ENCODE measurements at places on chromosomes 2 and 18.

DNA sequence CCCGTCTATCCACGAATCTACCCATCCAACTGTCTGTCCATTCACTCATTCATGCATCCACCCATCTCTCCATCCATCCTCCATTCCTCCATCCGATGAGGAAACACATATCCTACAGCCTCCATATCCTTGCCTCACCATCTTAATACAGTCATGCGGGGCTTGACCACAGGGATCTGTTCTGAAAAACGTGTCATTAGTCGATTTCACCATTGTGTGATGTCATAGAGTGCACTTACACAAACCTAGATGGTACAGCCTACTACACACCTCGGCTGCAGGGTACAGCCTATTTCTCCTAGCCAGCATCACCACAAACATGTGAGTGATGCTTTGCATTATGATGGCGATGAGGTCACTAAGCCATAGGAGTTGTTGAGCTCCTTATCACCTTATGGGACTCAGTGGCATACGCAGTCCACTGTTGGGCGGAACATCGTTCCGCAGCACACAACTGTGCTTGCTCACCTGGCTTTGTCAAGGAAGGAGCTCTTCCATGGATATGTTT lies 1.9 kb upstream of the NT5DC4 start:
- no peak for DNase-seq

DNA sequence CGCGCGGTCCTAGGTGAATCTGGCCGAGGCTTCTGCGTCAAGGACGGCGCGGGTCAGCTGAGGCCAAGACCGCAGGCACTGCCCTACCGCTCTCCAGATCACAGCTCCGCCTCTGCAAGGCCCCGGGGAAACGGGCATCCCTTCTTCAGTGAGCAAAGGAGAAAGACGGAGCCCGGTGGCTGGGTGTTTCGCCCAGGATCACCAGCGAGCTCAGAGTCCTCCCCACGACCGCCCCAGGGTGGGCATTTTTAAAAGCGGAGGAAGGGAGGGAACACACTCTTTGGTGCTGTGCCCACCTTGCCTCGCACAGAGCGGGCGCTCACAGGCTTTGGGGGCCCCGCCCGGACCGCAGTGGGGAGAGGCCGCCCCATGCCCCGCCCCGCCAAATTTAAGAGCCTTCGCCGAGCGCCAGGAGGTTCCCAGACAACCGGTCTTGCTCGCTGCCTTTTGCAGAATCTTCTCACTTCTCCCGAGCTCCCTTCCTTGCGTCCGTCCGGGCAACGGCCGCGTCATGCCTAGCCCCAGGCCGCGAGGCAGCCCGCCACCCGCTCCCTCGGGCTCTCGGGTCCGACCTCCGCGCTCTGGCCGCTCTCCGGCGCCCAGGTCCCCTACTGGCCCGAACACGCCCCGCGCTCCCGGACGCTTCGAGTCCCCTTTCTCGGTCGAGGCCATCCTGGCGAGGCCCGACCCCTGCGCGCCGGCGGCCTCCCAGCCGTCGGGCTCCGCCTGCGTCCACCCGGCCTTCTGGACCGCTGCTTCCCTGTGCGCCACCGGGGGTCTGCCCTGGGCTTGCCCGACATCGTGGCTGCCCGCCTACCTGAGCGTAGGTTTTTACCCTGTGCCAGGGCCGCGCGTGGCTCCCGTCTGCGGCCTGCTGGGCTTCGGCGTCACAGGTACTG lies at the start of gene NOTO:
Gene NOTO, plus strand, starts transcription at position 419 of the 899 bp plus-strand sequence. Its CDS starts 93 bp downstream, at position 512.
- DNase-seq: no peak

GRCh38 chr2:20050646-20051531 lies 539 bp downstream of the LAPTM4A start:
- DNase-seq: peak; percentile 57

DNA sequence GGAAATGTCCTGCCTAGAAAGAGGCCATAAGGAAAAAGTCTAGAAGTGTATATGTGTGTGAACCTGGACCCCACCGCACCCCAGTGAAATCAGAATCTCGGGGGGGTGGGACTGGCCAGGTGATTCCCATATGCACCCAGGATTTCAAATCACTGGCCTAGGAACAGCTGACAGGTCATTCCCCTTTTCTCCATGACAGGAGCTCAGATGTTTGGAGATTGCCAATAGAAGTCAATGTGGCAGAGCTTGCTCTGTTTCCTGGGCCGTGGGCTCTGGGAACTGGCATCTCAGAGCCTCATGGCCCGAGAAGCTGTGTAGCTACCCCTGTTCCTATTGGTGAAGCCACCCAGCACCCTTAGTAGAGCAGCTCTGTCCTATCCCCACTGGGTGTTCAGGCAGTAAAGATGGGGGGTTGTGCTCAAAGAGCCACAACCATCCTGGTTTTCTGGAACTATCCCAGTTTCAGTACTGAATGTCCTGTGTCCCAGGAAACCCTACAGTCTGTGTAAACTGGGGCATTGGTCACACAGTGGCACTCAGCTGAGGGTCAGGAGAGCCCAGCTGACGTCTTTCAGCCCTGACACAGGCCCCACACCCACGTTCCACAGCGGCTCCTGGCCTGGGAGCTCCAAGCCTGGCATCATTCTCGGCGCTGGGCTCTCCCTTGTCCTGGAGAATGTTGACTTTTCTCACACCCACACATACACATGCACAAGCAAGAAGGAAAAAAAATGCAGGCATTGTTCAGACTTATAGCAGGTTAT lies 18.9 kb downstream of the GNLY start:
- peak; percentile 47 for DNase-seq

GRCh38 chr2:144432921-144433320 lies 87.0 kb downstream of the ZEB2 start:
- DNase-seq: no peak

DNA sequence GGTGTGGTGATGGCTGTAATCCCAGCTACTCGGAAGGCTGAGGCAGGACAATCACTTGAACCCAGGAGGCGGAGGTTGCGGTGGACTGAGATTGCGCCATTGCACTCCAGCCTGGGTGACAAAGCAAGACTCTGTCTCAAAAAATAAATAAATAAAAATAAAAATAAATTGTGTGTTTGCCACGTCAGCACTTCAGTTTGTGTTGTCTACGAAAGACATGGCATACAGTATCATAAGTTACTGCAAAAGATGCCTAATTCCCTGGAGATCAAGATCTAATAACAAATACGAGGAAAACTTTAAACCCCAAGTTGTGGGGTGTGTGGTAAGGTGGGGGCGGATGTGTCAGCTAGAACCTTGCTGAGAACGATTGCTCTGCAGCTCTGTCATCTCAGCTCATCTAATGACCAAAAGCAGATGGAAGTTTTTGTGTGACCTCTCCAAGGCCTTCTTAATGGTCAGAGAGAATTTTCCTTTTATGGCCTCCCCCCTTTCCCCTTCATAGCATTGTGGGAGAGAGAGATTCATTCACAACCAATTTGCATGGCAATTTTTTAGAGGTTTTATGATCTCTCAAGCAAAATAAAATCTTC lies 11.3 kb downstream of the NPAS2 start:
- no peak for DNase-seq

DNA sequence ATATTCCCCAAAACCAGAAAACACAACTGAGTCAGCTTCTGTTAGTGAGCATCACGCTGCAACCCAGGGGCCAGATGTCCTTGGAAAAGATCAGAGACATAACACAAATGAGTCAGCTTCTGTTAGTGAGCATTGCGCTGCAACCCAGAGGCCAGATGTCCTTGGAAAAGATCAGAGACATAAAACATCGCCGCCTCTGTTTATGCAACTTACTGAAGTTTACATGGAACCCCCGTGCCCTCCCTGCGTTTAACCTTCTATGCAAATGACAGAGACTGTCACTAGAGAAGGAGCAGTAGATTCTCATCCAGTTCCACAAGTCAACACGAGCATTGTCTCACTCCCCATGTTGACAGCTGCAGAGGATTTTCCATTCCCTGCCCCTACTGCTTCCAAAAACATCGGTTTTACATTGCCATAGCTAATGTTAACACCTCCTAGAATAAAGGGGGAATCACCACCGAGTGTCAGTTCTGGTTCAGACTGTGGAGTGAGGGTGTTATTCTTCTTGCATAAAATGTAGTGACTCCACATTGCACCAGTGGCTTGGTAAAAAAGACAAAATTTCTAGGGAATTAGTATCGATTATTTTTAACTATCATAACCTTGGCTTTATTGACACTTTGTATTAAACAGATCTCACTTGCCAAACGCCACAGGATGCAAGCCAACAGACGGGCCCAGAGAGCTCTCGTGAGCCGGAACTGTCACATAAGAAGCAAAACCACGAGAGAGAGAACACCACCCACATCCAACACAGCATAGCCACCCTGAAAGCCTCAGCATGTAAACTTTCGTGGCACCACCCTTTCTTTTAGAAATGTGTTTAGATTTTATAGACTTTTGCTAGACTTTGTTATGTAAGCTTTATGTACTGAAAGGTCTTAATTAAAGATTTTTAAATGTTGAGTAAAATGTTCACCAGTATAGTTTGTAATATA lies 87.7 kb downstream of the SH3YL1 start:
- peak; percentile 4 for DNase-seq

GRCh38 chr18:48752928-48753327 lies 197.8 kb downstream of the SMAD7 start:
- DNase-seq: no peak

- no peak for DNase-seq
These were observed 31.5 kb downstream of the USP34 start for GRCh38 chr2:61439241-61440002.

DNA sequence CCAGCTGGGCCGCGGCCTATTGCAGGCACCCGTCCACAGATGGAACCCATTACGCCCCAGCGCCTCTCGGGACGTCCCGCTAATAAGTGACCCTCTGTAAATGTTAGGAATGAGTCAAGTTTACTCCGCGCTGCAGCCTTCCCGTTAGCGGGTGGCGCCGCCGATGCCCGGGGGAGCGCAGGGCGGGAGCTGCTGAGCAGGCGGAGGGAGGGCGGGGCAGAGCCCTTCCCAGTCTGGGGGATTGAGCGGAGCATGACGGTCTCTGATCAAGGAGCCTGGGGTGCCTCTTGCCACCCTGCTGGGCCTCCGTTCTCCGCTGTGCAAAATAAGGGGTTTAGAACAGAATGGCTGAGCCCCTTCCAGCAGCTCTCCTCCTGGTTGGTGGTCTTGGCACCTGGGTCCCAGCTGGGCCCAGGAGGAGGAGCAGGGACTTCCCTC lies 10.5 kb downstream of the CROCC2 start:
- peak; percentile 88 for DNase-seq

- DNase-seq: no peak
These were observed 129.2 kb downstream of the COMMD1 start for GRCh38 chr2:62034715-62035114.

GRCh38 chr2:240320204-240320993 lies 115.1 kb upstream of the GPC1 start:
- DNase-seq: peak; percentile 46

- DNase-seq: no peak
These were observed 254.9 kb upstream of the HS6ST1 start for GRCh38 chr2:128573531-128573930.

DNA sequence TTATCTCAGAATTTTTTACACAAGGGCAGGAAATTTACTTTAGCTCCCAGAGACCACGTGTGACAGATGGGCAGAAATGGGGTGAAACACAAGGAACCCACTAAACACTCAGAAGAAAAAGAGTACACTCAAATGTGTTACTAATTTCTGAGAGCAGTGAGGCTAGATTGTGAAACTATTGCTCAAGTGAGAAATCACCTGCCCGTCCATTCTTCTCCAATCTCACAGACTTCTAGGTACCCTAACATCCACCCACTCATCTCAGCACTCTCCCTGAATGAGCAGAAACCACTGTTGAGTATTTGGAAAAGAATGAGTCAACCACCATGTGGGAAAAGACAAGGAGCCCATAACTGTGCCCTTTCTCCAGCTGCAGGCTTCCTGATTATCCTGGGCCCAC lies 293.0 kb upstream of the CDH2 start:
- no peak for DNase-seq

GRCh38 chr2:23055251-23055650 lies 329.7 kb upstream of the KLHL29 start:
- DNase-seq: no peak

GRCh38 chr18:43665105-43665788 lies 388.0 kb upstream of the SYT4 start:
- peak; percentile 89 for DNase-seq

DNA sequence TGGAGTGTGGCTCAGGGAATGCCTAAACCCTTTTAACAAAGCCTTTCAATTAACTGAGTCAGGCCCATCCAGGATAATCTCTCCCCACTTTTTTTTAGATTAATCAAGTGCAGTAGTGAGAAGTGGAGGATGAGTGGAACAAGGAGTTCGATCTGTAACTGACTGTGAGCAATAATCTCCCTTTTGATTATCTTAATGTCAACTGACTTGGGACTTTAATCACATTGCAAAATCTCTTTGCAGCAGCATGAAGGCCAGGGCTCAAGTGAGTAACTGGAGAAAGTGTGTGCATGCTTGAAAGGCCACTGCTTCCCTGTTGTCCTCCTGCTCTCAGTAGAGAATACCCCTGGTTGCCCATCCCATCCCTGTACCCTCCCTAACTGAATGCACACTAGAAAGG lies 32.1 kb upstream of the HS6ST1 start:
- DNase-seq: no peak

GRCh38 chr18:58929206-58929605 lies 64.5 kb downstream of the ZNF532 start:
- DNase-seq: no peak

- DNase-seq: no peak
These were observed 222.5 kb downstream of the DLGAP1 start for GRCh38 chr18:4232656-4233055.

- DNase-seq: no peak
These were observed 54.4 kb downstream of the TNS1 start for GRCh38 chr2:217948351-217948791.

GRCh38 chr2:213934560-213934959 lies 476.3 kb upstream of the VWC2L start:
- peak; percentile 6 for DNase-seq

GRCh38 chr2:156445296-156446220 lies 9.4 kb downstream of the GPD2 start:
- DNase-seq: peak; percentile 95

GRCh38 chr18:10913919-10914318 lies 235.4 kb downstream of the PIEZO2 start:
- no peak for DNase-seq

DNA sequence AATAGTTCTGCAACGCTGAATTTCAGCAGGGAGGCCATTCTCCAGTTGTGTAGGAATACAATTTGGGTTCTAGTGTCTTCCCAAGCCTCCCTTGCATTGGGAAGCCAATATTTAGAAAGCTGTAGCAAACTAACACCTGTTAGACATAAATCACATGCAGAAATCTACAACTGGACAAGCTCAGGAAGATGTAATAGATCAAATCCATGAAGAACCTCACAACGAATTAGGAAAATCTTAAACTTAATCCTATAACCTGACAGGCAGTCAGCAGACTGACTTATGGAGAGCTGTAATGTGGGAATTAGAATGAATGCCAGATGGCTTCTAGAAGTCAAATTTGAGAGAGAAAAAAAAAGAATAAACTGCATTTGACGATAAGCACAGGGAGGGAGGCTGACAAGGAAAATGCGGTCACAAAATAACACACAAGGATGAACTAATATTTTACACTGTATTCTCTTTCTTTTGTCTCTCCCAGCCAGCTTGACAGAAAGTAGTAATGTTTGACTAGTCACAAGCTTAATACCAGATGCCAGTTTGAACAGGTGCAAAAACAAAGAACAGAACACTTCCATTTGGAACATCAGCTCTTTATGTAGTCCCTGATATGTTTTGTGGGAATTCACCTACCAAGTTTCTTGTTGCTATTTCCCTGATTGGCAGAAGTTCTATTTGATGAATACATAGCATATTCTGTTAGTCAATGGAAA lies 50.8 kb upstream of the FANCL start:
- no peak for DNase-seq
